ENCODE measurements at places on chromosomes 1 and 21. TPM values are rescaled to one million over a fixed set of nuclear protein-coding genes. Genes with fewer than 3 reads are reported as not detected.

GRCh38 chr1:185500001-185500626 lies 183.1 kb upstream of the IVNS1ABP start:
- peak; percentile 33 for DNase-seq

CD5L gene
- not detected for total RNA-seq

SH2D5 gene
- total RNA-seq = 9.8 TPM

GRCh38 chr1:160206036-160206389 lies 829 bp downstream of the PEA15 start:
- DNase-seq = peak; percentile 51

DNA sequence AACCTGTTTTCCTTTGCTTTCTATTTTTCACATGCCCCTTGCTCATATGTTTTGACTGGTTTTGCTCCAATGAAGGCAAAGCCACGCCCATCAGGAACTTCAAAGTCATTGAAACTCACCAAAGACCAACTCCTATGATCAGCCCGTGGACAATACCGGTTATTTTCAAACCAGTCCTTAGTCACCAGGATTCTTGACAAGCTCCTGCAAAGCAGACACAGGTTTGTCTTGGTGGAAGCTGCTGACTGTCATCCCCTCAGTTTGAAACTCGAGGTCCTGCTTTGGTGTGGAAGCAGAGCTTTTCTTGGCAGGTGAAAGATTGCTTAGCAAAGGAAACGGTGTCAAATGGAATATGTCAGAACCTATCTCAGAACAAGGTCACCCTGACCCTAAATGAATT lies 384.7 kb upstream of the CXADR start:
- DNase-seq = peak; percentile 21

TRIM58 gene
- total RNA-seq = not detected

DNA sequence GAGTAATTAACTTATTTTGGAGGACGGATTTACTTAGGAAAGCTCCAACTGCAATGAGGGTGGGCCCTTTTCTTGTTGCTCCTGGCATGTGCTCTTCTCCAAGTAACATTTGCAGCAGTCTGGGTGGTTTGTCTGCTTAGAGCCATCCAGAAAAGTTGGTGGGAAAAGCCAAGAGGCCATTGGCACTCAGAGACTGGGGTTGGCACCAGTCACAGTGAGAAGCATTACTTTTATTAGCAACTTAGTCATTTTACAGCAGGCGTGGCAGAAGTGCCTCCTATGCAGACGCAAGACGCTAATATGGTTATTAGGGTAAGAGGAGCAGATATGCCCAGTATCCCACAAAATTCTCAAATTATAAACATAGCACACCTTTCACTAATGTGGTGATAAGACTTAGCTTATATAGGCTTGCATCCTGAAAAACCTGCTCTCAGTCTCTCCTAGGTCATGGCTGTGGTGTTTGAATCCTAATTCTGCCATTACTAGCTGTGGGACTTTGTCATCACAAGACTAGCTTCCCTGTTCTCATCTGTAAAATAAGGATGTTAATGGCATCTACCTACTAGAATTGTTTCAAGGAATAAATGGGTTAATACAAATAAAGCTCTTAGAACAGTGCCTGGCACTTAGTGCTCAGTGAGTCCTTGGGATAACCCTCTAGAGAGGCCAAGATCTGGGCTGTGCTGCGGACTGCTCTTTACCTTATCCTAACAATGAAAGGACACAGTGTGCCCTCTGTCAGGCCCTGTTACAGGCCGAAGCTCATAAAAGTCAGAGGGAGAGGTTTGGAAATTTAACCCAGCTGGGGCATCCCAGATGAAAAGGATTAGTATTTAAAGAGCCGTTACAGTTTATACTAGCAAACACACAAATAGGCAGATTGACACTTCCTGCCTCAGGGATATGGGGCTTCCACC lies 154.6 kb downstream of the ROR1 start:
- DNase-seq = no peak

CHAF1B gene
- total RNA-seq = 42.1 TPM

- DNase-seq = no peak
Measured at GRCh38 chr1:240219104-240219503, 127.4 kb downstream of the FMN2 start.

ZSWIM5 gene
- 1.6 TPM for total RNA-seq

AVPR1B gene
- total RNA-seq = not detected

- DNase-seq = no peak
Measured at GRCh38 chr21:25424634-25425033, 182.6 kb downstream of the MRPL39 start.

DNA sequence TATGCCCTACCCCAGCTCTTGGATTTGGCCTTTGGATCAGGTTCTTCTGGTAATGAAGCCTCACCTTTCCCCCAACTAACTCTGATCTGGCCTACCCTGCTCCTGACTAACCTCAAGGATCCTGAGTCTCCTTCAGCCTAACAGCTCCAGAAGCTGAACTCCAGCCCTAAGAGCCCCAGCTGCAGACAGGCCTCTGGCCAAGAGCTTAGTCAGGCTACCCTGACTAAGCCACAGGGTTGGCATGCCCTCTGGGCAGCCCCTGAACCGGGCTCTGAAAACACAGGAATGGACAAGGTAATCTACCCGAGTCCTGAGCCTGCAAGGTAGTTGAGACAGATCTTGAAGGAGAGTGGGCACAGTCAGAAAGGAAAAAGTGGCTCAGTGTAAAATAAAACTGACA lies 29.4 kb downstream of the COA7 start:
- no peak for DNase-seq

- DNase-seq = peak; percentile 44
Measured at GRCh38 chr1:55071477-55071876, 32.1 kb downstream of the PCSK9 start.

DNA sequence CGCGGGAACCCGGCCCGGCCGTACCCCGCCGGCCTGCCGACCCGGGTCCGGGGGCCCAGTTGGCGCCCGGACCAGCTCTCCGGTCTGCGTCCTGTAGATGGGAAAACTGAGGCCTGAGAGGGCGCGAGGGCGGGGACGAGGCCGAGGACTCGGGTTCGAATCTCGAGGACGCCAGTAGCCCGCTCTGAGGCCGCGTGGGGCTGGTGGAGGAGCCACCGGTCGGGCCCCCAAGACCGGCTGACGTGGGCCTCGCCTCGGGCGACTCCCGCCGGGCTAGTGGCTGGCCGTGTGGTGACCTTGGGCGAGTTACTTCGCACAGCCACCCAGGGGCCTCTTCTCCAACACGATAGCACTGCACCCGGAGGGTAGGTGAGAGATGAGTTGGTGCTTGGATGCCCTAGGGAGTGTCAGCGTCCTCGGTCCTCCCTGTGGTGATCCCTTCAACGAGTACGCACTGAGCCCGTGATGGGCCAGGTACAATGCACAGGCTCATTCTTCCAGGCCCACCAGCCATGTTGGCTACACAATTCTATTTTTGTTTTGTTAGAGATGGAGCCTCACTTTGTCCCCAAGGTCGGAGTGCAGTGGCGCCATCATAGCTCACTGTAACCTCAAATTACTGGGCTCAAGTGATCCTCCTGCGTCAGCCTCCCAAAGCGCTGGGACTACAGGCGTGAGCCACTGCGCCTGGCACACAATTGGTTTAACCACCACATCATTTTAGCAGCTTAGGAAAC lies 404 bp upstream of the SCMH1 start:
- DNase-seq = peak; percentile 30

DNA sequence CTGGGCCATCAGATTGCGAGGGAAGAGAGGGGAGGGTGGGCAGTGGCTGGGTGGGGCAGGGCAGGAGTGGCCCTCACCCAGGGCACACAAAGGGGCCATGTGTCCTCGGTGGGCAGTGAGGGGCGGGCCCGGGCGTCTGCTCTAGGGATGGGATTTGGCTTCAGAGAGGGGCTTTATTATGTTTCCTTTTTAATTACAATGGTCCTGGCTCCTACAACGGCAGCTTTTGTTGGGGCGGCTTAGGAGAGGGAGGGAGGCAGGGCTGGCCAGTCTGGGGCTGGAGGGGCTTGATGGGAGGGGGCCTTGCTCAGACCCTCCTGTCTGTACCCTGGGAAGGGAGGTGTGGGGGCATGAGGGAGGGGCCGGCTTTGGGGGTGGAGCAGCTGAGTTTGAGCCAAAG lies 102.8 kb upstream of the WNT4 start:
- no peak for DNase-seq

TSNAX gene
- total RNA-seq = 29.8 TPM

DNA sequence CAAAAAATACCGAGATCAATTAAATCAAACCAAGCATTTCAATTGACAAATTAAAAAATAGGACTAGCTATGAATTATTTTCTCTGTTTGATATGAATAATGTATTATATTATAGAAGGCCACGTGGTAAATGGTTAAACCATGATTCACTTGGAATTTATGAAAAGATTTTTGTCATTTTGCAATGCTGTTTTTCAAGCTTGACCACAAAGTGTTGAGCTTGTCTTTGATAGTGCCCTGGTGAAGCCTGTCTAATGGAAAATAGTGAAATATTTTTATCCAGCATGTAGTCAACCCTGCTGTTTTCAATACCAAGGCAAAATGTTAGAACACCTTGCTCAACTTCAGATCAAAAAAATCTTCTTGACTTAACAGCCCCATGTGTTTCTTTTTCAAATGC lies 288.0 kb upstream of the PRMT6 start:
- DNase-seq = no peak

PTGS2 gene
- total RNA-seq = 0.03 TPM

DNA sequence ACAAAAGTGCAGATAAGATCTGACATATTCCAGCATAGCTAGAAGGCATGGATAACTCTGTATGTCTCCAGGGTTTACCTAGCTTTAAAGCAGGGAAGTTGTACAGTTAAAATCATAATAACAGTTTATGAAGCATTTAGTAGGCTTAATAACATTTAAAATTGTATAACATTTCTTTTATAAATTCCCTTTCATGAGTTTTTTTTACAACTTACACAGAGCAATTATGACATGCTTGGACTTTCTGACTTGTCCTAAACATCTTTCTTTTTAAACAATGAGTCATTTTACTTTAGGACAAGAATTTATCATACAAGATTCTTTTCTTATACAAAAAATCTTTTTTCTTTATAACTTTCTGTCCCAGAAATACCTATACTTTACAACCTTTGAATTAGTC lies 408.5 kb upstream of the NEGR1 start:
- no peak for DNase-seq

FAM151A gene
- total RNA-seq = not detected

DNA sequence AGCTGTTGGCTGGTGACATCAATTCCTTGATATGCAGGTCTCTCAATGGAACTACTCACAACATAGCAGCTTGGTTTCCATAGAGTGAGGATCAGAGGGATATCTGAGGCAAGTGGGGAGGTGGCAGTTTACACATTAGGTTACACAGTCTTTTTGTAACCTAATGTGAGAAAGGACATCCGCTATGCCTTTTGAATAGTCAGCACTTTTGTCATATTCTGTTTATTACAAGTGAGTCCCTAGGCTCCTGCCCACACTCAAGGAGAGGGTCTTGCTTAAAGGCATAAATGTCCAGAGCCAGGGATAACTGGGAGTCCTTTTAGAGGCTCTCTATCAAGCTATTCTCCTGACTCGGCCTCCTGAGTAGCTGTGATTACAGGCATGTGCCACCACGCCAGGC lies 104.2 kb downstream of the KCNK1 start:
- DNase-seq = no peak

- peak; percentile 99 for DNase-seq
Measured at GRCh38 chr1:28860332-28861073, 48.5 kb downstream of the OPRD1 start.

GRCh38 chr1:40927781-40928180 lies 51.7 kb upstream of the CTPS1 start:
- DNase-seq = no peak

CR1 gene
- total RNA-seq = not detected

- DNase-seq = no peak
Measured at GRCh38 chr1:233340031-233340555, 12.6 kb downstream of the MAP3K21 start.

GRCh38 chr21:32415451-32416398 lies 3.2 kb downstream of the EVA1C start:
- DNase-seq = no peak

DIO1 gene
- total RNA-seq = 0.27 TPM

DNA sequence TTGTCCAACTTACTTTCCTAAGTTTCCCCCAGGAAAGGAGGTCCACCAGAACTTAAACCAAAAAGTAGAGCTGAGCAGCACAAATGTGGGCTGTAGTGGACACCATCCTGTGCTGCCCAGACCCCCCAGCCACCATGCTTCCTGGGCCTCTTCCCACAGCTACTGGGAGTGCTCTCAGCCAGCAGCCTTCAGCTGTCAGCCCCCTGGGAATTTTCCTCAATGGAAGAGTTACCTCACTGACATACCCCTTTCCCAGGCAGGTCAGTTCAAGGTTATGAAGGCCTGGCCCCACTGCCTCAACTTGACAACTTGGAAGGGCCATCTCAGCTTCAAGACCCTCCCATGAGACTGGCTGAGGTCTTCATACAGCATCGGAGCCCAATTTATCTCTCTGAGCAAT lies 47.7 kb downstream of the CDCP2 start:
- DNase-seq = no peak

DNA sequence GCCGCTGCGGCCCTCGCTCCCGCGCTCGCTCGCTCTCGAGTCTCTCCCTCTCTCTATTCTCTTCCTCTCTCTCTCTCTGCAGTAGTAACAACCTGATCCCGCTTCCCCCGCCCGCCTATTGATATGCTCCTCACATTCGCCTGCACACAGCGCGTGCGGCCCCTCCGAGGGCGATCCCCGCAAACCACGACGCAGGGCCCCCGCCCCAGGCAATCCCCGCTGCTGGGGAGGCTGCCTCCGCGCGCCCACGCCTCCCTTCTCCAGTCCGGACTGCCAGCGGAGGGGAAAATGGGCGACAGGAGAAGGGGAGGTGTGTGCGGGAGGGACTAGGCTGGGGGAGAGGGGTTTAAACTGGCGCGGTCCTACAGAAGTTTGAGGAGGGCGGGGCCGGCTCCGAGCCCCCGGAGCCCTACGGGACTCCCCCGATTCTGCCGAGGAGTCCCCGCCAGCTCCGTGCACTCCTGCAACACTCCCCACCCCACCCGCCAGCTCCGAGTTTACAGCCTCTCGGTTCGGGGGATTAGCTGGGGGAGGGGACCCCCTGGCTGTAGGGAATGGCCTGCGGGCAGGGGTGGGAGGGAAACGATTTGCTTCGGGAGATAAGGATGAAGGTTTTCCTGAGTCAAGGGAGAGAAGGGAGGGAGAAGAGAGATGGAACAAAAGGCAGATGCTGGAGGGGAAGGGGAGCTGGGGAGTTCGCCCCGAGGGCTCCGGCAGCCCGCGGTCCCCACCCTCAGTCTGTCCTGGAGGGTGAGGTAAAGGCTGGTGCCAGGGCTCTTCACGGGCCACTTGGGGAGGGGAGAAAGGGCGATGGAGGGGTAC lies 66.6 kb downstream of the SYT2 start:
- no peak for DNase-seq

GRCh38 chr1:227451057-227451456 lies 112.3 kb upstream of the ZNF678 start:
- no peak for DNase-seq

GRCh38 chr1:172380441-172381244 lies 39.8 kb upstream of the C1orf105 start:
- DNase-seq = no peak

CD1D gene
- 0.06 TPM for total RNA-seq

DNA sequence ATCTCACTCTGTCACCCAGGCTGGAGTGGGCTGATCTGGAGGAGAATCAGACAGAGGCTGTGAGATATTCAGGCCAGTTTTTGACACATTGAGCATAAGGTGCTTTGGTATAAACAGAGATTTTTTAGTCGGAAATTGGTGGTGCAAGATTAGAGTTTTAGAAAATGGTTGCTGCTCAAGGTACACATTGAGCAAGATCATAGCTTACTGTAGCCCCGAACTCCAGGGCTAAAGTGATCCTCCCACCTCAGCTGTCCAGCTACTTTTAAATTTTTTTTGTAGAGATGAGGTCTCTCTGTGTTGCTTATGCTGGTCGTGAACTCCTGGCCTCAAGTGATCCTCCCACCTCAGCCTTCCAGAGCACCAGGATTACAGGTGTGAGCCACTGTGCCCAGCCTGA lies 43.9 kb upstream of the USP1 start:
- DNase-seq = no peak
